ENCODE measurements at places on chromosomes 5 and 9.
A peak's percentile ranks its signal among the peaks of the same experiment; 100 is the strongest.

GRCh38 chr9:120608421-120608820 lies 28.5 kb upstream of the CDK5RAP2 start:
- no peak for DNase-seq

DNA sequence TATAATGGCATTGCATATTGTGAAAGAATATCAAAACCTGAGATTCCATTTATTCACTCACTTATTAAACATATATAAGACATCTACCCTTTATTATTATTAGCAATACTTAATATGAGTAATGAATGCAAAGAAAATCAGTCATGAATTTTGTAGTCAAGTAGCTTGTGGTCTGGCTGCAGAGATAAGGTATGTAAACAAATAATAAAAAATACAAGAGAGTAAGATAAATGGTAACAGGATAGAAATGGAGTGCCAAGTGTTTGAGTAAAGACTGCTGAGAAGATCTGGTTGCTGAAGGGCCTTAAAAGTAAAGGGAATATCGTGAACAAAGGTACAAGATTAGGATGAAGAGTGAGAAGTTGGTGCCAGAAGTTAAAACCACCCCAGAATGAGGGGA lies 18.4 kb downstream of the TRIM32 start:
- no peak for DNase-seq

GRCh38 chr9:94821098-94821887 lies 94.8 kb downstream of the AOPEP start:
- DNase-seq = peak; percentile 7

- DNase-seq = no peak
Measured at GRCh38 chr9:121878271-121878822, 214.8 kb downstream of the TTLL11 start.

GRCh38 chr5:148374690-148375360 lies 8.9 kb upstream of the FBXO38 start:
- DNase-seq = peak; percentile 14

DNA sequence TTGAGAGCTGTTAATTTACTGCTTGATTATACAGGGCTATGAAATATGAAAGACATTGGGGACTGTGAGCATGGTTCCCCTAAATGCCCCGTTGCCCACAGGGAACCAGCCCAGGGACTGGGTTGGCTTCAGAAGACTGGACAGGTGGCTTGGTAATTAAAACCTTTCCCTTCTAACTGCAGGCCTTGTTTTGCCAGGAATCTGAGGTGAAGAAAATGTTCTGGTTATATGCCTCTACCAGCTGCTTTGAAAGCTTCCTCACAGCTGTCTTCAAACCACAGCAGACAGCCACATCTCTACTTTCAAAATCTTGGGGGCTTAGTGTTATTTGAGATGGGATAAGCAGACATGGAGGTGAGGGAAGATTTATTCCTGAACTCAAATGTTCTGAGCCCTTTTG lies 153.3 kb upstream of the SPRY4 start:
- DNase-seq = no peak

DNA sequence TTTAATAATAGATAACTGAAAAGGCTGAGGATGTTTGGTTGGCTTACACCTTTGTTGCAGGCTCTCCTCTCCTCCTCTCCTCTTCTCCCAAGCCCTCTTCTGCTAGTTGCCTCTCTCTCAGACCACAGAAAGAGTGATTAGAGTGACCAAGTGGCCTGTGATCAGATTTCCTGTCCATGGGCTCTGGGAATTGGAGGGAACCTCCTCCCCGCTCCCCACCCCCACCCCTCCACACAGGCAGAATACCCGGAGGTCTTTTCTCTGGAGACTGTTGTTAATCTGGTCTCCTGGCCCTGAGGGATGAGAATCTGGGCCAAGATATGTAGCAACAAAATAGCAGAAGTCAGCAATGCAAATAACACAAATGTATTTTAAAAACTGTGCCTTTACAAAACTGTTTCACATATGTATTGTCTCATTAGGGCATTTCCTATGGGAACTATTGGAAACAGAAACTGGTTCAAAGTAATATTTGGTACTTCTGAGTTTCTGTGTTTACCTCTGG lies 361.3 kb downstream of the NR2F1-AS1 start:
- no peak for DNase-seq

- DNase-seq = peak; percentile 19
Measured at GRCh38 chr9:121071756-121072421, 2.9 kb upstream of the CNTRL start.

- DNase-seq = no peak
Measured at GRCh38 chr9:106878934-106879333, 16.0 kb downstream of the ZNF462 start.

DNA sequence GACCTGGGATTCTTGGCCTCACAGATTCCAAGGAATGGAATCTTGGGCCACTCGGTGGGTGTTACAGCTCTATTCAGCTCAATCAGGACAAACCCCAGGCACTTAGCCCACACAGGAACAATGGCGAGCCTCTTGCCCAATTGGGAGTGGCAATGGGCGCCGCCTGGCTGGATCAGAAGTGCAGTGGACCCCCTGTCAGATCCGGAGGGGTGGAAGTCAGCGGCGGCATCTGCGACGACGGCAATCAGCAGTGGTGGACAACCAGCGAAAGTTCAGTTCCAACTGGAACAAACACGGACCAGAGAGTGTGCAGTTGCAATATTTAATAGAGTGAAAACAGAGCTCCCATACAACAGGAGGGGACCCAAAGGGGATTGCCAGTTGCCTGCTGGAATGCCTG lies 378.3 kb downstream of the CDH9 start:
- no peak for DNase-seq

DNA sequence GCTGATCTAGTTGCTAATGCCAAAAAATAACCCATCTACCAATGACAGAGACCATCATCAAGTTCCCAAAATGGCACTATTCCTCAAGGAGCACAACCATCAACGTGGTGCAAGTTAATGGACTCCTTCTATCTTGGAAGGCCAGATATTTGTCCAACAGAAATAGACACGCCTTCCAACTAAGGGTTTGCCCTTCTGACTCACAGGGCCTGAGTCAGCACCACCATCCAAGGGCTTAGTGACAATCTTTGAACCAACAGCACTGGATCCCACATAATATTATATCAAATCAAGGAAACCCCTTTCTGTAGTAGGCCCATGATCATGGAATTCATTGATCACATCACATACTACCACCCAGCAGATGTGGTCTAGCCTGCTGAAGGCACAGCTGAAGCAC lies 84.3 kb downstream of the MED27 start:
- no peak for DNase-seq

DNA sequence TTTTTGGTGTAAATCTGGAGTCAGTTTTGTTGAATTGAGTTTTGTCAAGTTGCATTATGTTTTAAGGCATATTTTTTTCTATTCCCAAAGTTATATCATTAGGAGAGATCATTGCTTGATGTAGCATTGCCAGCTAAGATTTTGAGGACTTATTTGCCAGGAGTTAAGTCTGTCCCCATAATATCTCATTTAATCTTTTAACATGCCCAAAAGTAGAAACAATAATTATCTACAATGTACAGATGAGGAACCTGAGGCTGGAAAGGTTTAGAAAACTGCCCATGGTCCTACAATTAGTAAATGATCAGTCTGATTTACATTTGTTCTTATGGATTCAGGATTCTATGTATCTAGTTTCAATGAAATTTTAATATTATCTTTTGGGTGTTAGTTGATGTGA lies 4.7 kb downstream of the NIPBL start:
- DNase-seq = no peak

DNA sequence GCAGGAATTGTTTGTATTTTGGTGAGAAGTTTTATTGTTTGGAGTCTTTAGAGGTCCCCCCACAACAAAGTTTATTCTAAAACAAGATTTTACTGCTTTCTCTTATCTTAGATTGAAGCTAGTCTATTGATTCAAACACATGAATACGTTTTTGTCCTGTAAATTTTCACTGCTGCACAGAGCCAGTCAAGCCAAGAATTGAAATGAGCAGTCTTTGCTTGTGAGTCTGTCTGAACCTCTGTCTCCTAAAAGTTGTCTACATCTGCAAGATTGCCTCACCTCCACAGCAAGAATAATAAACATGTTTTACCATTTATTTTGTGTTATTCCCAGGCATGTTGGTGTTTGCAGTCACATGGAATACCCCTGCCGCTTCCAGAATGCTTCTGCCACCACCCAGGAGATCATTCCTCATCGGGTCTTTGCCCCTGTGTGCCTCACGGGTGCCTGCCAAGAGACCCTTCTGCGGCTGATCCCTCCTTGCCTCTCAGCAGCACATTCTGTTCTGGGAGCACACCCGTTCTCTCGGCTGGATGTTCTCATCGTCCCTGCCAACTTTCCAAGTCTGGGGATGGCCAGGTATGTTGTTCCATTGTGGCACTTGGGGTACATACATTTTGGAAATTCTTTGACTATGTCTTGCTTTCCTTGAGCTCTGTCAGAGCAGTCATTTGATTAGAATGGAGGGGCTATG lies 74.1 kb downstream of the AOPEP start:
- DNase-seq = no peak

DNA sequence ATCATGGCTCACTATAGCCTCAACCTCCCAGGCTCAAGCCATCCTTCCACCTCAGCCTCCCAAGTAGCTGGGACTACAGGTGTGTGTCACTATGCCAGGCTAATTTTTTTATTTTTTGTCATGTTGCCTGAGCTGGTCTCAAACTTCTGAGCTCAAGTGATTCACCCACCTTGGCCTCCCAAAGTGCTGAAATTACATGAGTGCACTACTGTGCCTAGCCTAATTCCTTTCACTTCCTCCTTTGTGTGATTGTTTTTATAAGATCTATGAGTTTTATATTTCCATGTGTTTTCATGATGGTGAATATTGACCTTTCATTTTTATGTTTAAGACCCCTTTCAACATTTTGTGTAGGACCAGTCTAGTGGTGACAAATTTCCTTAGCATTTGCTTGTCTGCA lies 55.2 kb upstream of the IL12B start:
- DNase-seq = no peak

DNA sequence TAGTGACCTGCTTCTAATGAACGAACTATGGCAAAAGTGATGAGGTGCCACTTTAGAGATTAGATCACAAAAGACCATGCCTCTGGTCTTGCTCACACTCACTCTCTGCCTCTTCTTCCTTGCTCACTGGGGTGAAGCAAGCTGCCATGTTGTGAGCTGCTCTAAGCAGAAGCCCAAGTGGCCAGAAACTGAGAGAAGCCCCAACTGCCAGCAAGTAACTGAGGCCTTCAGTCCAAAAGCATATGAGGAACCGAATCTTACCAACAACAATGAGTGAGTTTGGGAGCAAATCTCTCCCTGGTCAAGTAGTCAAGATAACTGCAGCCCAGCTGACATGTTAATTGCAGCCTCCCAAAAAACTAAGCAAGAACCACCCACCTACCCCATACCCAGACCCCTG lies 126.0 kb upstream of the ACO1 start:
- no peak for DNase-seq

- DNase-seq = no peak
Measured at GRCh38 chr9:14395317-14396082, 81.6 kb upstream of the NFIB start.

GRCh38 chr5:160789219-160789859 lies 62.7 kb downstream of the ATP10B start:
- no peak for DNase-seq

DNA sequence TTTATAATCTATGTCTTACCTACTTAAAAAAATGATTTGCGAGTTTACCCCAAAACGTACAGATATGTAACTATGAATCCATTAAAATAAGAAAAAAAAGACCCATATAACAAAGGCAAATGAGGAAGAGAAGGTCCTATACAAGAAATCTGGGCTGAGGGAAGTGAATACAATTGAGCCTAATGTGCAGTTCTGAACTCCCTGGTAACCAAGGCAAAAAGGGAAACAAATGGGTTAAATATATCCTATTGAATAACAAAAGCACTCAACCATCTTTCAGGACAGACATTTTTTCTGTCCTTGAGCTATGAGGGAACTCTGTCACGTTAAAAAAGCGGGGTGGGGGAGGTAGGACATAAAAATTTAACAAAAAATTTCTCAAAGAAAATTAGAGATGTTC lies 78.6 kb downstream of the PTPN3 start:
- DNase-seq = no peak

- no peak for DNase-seq
Measured at GRCh38 chr5:111931655-111932054, 174.7 kb upstream of the NREP start.

- no peak for DNase-seq
Measured at GRCh38 chr9:89872913-89873707, 268.3 kb downstream of the GADD45G start.

DNA sequence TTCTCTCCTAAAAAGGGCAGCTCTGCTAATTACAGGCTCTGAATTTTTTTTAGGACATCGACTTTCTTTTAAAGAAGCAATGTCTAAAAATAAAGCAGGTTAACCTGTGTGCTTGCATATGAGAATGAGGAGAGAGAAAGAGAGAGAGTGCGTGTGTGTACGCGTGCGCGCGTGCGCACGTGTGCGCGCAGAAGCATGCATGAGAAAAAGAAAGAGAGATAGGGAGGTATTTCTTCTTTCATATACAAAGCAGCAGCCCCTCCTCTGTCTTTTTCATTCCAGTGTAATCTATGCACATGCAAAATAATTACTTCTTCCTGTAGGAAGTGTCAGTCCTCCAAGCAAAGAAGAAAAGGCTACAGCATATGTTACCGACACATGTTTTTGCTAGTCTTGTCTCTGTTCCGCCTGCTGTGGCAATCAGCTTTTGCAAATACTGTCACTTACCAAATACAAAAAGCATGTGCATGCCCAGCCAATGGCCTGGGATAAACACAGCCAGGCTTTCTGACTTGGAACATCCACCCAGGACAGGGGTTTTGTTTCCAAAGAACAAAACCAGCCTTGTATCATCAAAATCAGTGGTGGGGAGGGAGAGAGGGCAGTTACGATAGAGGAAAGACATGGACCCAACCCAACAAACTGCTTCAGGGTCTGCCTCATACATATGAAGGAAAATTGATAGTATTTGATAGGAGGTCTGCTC lies 252.3 kb upstream of the SLC24A2 start:
- no peak for DNase-seq
